Vagina (tissue), 2 donors: ENCODE measurements at places on chromosomes 4 and X.
A peak's percentile ranks its signal among the peaks of the same experiment; 100 is the strongest.

DNA sequence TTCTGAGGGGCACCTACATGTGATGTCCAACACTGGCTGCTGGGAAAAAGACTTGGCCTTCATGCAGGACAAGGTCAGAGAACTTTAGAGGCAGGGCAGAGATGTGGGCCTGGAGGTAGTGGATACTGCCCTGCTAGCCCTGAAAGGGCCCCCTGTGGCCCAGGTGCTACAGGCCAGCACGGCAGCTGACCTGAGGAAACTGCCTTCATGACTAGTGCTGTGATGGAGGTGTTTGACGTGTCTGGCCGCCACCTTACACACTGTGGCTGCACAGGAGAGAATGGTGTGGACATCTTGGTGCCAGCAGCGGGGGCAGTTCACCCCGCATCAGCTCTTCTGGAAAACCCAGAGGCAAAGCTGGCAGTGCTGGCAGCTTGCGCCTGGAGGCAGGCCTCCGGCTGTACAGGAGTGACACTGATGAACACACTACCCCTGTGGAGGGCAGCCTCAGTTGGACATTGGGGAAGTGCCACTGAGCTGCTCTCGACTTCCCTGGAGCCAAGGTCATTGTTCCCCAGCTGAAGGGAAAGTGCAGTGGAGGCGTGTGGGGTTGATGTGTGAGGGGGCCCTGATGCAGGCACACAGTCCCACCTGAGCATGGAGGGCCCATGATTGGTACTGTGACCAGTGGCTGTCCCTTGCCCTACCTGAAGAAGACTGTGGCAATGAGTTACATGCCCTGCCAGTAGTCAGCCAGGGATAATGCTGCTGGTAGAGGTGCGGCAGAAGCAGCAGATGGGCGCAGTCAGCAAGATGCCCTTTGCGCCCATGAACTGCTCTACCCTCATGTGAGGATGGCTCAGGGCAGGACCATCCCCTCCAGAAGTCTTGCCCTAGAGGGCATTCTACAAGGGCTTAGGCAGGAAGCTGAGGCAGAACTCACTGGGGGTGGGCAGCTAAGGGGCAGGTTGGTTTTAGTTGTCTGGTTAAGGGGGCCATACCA is 36.9 kb downstream of the COQ2 start:
- H3K4me1 ChIP-seq, result no peaks in the 10 kb centered on the region
- no peaks in the 10 kb centered on the region for H3K27me3 ChIP-seq
- no peak for DNase-seq
- no peaks in the 10 kb centered on the region for H3K36me3 ChIP-seq
- no peak overlapping the region for H3K27ac ChIP-seq
- no peak overlapping the region for H3K4me3 ChIP-seq

- no peak for DNase-seq
- H3K27ac ChIP-seq, result no peak overlapping the region
- H3K4me3 ChIP-seq, result no peak overlapping the region
- H3K36me3 ChIP-seq, result no peaks in the 10 kb centered on the region
These were observed 21.9 kb downstream of the TRIML1 start for GRCh38 chr4:188161167-188161566.

DNA sequence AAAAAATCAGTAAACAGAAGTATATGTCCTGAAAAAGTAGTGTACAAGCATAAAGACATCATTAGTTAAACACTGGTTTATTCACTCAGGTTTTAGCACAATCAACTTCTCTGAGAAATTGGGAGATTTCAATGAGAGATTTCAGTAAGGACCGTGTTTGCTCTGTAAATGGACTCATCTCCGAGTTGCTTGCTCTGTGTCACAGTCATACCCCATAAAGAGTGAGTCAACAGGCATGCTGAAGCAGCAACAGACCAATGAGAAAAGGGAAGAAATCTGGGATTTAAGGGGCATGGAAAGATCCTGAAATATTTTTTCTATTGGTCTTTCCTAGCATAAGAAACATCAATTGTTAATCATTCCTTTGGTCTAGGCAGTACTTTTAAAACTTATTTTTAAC is 4.7 kb downstream of the GLUD2 start:
- no peaks in the 10 kb centered on the region for H3K4me1 ChIP-seq
- DNase-seq, result no peak
- H3K27me3 ChIP-seq, result no peaks in the 10 kb centered on the region
- no peak overlapping the region for H3K4me3 ChIP-seq

- H3K27me3 ChIP-seq, result no peaks in the 10 kb centered on the region
- H3K36me3 ChIP-seq, result no peaks in the 10 kb centered on the region
- DNase-seq, result no peak
- H3K4me1 ChIP-seq, result no peaks in the 10 kb centered on the region
- H3K4me3 ChIP-seq, result no peak overlapping the region
These were observed 25.7 kb downstream of the TRPC5 start for GRCh38 chrX:112056886-112057285.

DNA sequence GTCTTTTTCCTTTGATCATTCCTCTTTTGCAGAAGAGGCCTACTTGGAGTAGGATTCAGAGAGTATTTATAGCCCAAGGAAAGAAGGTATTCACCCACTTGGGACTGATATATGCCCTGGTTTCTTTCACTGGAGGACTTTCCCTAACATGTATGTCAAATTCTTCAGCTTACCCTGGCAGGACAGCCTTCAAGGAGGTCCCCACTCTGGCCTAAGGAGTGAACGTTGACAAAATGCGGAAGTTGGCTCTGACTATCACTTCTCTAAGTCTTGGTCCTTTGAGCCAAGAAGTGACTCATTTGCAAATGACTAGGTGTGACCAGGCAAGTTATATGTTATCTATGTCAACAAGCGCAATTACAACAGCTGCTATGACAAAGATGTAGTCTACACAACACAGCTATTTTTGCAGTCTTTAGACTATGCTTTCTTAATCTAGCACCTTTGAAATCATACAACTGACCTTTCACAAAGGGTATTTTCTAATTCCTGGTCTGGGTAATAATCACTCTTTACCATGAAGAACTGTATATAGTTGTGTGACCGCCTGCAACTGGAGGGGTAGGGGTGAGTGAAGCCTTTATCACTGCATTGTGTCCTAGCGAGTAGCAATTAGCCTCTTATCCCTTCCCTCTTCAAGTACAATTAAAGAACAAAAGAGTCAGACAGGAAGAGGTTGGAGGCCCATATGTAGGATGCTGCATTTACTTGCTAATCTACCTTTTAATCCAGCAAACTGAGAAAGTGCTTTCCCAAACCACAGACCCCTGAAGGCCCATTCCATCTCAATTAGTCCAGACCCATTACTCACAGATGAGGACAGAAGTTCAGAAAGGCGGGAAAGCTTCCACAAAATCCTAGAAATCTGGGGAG is 50.1 kb downstream of the RASGEF1B start:
- no peaks in the 10 kb centered on the region for H3K36me3 ChIP-seq
- no peaks in the 10 kb centered on the region for H3K27me3 ChIP-seq
- H3K27ac ChIP-seq, result no peak overlapping the region
- H3K4me1 ChIP-seq, result no peaks in the 10 kb centered on the region

- H3K27ac ChIP-seq, result no peak overlapping the region
- H3K4me3 ChIP-seq, result no peak overlapping the region
- H3K36me3 ChIP-seq, result no peaks in the 10 kb centered on the region
- no peaks in the 10 kb centered on the region for H3K27me3 ChIP-seq
- no peaks in the 10 kb centered on the region for H3K4me1 ChIP-seq
These were observed 40.7 kb upstream of the SCOC start for GRCh38 chr4:140332734-140333133.

- no peaks in the 10 kb centered on the region for H3K4me1 ChIP-seq
- H3K4me3 ChIP-seq, result no peak overlapping the region
- H3K36me3 ChIP-seq, result no peaks in the 10 kb centered on the region
- no peaks in the 10 kb centered on the region for H3K27me3 ChIP-seq
- H3K27ac ChIP-seq, result no peak overlapping the region
- DNase-seq, result no peak
These were observed 14.6 kb downstream of the PHF8 start for GRCh38 chrX:54029529-54030143.

- no peaks in the 10 kb centered on the region for H3K27me3 ChIP-seq
- no peak overlapping the region for H3K4me3 ChIP-seq
- no peaks in the 10 kb centered on the region for H3K36me3 ChIP-seq
- H3K27ac ChIP-seq, result peak overlapping the region; percentile 89
These were observed 13.2 kb downstream of the HTRA3 start for GRCh38 chr4:8282742-8283141.
